ENCODE measurements at places on chromosomes 12 and 14.

- no peak for DNase-seq
Observed at GRCh38 chr12:24378548-24379407, 429.3 kb upstream of the SOX5 start.

DNA sequence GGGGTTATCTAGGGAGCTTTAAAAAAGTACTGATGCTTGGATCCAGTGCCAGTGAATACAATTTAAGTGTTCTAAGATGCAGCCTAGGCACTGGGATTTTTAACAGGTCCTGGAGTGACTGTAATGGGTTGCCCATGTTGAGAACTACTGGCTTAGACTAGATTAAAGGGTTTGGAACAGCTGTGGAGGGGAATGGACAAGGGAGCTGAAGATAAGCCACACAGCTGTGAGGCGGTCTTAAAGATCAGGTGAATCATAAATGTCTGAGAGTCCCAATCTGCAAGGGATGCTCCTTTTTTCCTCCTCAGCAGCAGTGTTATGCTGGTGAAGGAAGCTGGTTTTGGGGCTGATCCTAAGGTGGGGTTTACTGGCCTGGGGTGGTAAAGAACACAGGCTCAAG is 35.5 kb upstream of the FRMD6 start:
- no peak for DNase-seq

DNA sequence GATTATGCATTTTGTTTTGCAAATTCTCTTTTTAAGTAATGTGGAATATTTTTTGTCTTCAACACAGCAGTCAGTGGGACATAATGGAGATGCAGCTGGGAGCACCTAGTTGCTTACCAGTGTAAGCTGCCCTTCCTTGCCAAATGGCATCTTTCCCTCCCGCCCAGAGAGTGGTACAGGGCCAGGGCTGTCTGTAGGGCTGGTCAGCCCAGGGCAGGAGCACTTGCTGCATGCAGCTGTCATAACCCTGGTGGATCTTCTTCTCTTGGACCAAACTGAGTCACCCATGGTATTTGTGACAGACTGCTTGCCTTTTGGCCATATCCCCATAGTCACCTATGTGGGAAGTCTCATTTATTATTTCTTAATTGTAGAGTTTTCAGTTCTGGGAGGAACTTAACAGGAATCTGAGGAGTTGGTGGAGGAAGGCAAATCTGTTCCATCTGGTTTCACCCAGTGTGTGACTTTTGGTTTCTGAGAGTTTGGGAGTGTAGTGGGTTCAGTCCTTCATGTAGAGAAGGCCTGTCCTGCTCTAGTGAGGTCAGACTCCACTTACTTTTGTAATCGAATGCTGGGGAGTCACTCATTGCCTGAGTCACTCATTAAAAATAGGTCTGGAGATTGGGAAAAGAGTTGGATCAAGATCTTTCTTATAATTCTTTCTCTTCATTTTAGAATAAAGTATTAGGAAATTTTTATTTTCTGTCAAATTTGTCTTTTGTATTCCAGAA is 62.0 kb upstream of the ASPG start:
- no peak for DNase-seq

DNA sequence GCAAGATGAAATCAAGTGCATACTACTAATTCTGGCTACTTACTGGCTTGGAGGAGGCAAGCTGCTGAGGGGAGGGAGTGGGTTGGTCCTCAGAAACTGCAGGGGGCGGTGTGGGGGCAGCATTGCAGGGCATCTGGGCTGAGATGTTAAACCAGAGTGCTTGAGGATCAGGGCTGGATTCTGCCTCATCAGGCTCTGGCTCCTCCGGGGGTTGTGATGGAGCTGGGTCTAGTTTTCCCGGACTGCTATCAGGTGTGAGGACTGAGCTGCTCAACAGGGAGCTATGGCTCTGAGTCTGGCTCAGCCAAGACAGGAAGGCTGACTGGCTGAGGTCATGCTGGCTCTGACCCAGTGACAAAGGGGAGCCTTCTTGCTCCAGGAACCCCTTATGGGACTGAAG is 28.6 kb downstream of the BAZ2A start:
- peak; percentile 37 for DNase-seq

DNA sequence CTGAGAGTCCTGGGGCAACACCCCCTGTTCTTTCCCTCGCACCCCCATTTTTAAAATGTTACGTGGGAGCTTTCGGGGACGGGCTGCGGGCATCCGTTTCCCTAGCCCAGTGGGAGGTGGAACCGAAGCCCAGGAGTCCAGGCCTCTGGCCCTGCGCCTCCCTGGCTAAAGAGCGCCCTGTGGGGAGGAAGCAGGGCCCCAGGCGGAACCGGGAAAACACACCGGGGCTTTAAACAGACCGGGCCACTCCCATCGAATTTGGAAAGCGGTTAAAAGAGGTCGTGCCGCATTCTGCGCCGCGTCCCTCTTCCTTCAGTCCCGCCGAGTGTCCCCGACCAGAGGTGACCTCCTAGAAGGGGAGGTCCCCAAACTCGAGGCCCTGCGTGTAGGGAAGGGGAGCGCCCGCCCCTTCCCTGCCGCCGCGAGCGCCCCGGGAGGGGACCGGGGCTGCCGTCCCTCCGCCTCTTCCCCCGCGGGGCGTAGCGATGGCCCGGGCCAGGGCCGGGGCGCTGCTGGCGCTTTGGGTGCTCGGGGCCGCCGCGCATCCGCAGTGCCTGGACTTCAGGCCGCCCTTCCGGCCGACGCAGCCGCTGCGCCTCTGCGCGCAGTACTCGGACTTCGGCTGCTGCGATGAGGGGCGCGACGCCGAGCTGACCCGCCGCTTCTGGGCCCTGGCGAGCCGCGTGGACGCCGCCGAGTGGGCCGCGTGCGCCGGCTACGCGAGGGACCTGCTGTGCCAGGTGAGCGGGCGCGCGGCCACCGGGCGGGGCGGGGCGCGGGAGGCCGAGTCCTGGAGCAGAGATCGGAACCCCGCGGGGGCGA is at the start of gene HHIPL1:
Gene HHIPL1, plus strand, starts transcription at position 407 of the 822 bp plus-strand sequence. Its CDS starts 79 bp downstream, at position 486.
- DNase-seq, result no peak

DNA sequence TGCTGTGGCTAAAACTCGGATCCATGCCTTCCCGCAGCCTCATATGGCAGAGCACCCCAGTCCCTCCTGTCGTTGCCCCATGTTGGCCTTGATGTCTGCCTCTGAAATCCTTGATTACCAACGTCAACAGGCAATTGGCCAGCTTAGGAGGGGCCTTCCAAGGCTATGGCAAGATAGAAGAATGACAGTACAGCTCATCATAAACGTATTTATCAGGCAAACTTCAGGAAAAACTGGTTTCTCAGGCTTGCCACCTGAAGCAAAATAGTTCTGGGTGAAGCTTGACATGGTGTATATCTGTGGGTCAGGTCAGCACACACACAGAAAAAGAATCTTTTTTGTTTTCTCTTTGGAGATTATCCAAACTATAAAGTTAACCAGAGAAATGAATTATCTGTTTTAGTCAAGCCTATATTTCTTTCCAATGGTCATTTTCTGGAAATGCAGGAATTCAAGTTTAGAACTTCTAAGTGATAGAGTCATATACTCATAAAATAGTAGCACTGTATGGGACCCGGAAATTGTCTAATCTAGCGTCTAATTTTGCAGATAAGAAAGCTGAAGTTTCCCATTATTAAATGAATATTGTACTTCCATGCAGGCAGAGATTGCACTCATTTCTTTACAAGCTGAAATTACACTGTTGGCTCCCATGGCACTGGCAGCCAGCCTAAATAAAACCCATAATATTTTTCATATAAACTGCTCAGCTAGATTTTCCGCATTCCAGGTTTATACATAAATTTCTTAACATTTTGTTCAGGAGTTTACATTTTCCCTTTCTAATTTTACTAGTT is 24.4 kb upstream of the DUSP16 start:
- no peak for DNase-seq

- DNase-seq, result no peak
Observed at GRCh38 chr12:75623631-75624154, 112.3 kb upstream of the KRR1 start.

GRCh38 chr14:94768521-94769390 is 1.2 kb downstream of the GSC start:
- DNase-seq, result no peak

DNA sequence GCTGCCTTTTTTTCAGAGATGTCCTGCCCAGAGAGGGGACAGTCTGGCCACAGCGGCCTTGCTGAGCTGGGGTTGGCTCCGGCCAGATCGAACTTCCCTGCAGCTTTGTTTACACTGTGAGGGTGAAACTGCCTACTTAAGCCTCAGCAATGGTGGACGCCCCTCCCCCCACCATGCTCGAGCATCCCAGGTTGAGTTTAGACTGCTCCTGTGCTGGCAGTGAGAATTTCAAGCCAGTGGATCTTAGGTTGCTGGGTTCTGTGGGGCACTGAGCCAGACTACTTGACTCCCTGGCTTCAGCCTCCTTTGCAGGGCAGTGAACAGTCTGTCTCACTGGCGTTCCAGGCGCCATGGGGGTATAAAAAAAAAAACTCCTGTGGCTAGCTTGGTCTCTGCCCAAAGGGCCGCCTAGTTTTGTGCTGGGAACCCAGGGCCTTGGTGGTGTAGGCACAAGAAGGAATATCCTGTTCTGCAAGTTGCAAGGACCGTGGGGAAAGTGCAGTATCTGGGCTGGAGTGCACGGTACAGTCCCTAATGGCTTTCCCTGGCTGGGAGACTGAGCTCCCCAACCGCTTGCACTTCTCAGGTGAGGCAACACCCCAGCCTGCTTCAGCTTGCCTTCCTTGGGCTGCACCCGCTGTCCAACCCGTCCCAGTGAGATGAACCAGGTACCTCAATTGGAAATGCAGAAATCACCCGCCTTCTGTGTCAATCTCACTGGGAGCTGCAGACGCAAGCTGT is 79.1 kb downstream of the LRIG3 start:
- no peak for DNase-seq

GRCh38 chr14:57246933-57247657 is 21.6 kb downstream of the EXOC5 start:
- DNase-seq, result no peak

DNA sequence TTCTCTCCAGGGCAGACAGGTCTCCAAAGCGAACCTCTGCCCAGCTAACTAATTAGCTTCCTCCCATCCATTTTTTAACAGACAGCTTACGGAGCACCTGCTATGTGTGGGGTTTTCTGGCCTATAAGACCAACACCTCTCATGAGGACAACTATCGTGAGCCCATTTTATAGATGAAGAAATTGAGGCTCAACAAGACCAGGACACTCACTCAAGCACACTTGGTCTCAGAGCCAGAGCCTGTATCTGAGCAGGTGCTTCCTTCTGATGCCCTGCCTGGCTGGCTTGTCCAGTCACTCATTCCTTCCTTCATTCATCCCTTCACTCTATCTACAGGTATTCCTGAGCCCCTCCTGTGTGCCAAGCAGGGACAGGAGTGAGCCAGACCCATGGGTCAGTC is 6.1 kb downstream of the TRPV4 start:
- no peak for DNase-seq

GRCh38 chr12:104792570-104792969 is 165.5 kb downstream of the SLC41A2 start:
- no peak for DNase-seq

- DNase-seq, result no peak
Observed at GRCh38 chr12:92438641-92439419, 264.0 kb upstream of the PLEKHG7 start.

GRCh38 chr12:84644908-84645307 is 267.7 kb downstream of the SLC6A15 start:
- DNase-seq, result no peak

DNA sequence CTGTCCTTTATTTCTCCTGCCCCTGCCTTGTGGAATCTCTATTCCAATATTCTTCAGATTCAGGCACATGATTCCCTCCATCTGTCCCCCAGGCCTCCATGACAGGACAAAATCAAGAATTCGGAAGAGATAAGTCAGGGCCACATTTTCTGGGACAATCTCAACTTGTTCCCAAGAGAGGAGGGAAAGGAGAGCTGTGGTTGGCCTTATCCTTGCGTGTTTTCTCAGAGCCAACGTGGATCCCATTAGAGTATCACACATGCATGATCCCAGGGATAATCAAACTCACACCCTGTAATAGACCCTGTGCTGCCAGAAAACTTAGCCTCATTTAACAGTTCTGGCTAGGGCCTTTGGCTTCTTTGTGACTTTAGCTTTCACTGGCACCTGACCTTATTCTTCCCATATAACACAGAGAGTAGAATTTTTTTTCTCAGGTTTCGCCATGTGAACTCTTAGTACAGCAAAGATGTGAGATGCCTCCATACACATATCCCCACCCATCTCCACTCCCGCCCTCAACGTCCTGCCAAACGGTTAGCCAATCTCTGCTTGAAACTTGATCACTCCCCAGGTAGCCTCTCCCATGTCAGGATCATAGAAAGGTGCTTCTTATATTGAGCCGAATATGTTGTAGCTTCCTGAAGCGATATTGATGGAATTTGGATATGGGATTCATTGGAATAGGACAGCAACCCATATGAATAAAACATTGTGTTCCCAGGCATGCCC is 6.7 kb upstream of the KRT1 start:
- no peak for DNase-seq

DNA sequence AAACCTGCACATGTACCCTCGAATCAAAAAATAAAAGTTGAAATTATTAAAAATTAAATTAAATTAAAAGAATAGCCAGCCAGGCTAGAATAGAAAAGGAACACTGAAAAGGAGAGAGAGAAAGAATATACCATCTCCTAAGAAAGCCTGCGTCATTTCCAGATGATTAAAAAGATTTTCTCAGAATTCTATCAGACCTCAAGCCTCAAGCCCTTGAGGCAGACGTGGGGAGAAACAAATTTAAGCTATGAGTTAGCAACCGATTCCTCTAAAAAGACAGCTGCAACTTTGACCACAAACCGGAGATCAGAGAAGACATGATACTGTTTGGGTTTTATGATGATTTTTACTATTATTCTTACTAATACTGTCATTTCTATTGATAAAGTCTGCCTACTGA is 138.3 kb downstream of the KSR2 start:
- no peak for DNase-seq

GRCh38 chr12:26068503-26068902 is 56.3 kb downstream of the BHLHE41 start:
- DNase-seq, result no peak

All from activated CD4-positive, alpha-beta T cell treated with anti-CD3 and anti-CD28 coated beads, Interleukin-2, amount 50 U/mL, for 48 hours (primary cell).